HT-29 (cell line): ENCODE measurements at places on chromosomes 7 and 10.

DNA sequence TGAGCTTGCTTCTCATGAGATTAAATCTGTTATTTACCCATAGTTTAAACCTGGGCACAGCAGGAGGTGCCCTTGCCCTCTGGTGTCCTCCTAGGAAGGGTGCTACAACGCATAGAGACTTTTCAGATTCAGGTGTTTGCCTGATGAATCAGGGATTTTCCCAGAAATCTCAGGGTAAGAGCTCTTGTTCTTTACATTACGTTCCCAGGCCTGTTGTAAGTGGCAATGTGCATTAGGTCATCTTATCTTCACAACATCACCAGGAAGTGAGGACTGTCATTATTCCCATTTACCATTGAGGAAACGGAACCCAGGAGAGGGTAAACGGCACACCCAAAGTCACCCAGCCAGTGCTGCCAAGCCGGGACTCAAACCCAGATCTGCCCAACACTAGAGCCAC, 73.0 kb downstream of the NHLRC2 start:
- no peak for DNase-seq

DNA sequence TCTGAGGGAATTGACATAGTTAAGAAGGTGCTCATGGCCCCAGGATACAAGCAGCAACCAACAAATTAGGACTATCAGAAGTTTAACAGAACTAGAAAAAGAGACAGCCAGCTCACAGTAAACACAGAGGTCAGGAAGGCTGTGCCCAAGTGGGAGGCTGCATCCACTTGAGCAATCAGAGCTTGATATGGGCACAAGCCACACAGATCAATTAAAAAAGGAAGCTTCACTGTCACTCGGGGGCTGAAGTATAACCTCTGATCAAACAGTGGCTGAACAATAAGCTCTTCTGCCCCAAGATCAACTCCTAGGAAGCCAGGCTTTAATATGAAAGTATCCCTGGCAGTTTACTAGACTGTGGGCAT, 40.0 kb downstream of the ZNF438 start:
- no peak for DNase-seq

DNA sequence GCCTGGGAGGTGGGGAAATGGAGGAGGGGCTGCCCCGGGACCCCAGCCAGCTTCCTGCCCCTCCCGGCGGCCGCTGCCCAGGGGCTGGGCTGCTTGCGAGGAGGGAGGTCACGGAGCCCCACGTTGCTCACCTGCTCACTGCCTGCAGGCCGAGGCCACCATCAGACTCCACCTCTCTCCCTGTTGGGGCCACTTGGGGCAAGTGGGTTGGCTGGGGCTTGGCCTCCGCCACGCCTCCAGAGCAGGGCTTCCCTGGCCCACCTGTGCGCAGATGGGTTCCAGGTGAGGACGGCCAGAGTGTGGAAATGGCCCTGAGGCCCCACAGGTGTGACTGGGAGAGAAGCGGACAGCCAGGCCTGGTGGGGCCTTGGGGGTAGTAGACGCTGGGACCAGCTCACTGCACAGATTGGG, 82.8 kb upstream of the DIP2C start:
- DNase-seq, result no peak

DNA sequence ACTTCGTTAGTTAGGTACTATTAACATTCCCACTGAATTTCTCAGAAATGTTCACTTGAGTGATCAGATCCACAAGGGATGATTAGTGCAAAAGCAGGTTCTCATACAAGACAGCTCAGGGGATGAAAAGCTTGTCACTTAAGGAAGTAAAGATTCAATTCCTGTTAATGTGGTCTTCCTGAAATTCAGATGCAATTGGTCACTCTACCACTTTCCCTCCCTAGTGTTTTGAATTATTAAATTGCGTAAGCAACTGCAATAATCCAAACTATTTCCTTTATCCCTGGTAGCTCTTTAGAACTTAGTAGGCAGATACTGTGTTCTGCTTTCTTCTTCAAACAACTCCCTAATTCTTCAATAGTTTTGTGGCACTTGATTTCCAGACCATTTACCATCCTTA, 121.4 kb downstream of the MAGI2 start:
- no peak for DNase-seq

- DNase-seq, result no peak
Observed at GRCh38 chr10:28367929-28368484, 65.1 kb upstream of the MPP7 start.

DNA sequence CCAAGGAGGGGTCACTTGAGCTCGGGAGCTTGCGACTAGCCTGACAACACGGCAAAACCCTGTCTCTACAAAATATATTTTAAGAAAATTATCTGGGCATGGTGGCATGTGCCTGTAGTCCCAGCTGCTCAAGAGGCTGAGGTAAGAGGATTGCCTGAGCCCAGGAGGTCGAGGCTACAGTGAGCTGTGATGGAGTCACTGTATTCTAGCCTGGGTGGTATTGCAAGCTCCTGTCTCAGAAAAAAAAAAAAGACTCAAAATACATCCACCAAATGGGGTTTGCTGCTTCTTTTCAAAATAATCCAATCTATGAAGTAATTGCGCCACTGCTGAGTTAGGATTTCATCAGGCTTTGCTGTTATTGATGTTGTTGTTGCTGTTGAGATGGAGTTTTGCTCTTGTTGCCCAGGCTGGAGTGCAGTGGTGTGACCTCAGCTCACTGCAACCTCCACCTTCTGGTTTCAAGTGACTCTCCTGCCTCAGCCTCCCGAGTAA, 11.1 kb upstream of the VIM start:
- no peak for DNase-seq

- no peak for DNase-seq
Observed at GRCh38 chr7:106239406-106239805, 45.4 kb downstream of the NAMPT start.

- DNase-seq, result no peak
Observed at GRCh38 chr10:4708123-4708759, 117.8 kb upstream of the AKR1E2 start.
